ENCODE measurements at places on chromosomes 16 and 17.

- no peaks in the 10 kb centered on the region for H3K27me3 ChIP-seq
- DNase-seq, result no peak
- H3K27ac ChIP-seq, result no peak overlapping the region
- no peaks in the 10 kb centered on the region for H3K4me1 ChIP-seq
- no peak overlapping the region for H3K4me3 ChIP-seq
- no peaks in the 10 kb centered on the region for H3K36me3 ChIP-seq
These were observed 131.8 kb downstream of the UTP18 start for GRCh38 chr17:51391982-51392654.

DNA sequence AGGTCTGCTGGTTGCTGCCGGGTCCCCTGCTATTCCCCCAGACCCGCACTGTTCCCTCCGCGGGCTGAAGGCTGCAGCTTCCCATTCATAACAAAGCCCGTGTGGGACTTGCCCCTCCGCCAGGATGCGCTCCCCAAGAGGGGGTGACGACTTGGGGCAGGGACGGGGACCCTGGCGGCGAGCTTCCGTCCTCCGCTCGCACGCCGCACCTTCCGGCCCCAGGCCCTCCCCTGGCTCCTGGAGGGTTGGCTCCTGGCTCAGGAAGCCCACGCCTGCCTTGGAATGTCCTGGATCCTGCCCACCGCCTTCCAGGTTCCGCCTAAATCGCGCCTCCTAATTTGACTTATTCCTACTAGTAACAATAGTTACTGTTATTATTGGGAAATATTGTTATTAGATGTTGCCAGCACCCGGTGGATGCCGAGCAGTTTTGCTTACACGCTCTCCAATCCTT lies 1.1 kb upstream of the TFAP4 start:
- no peaks in the 10 kb centered on the region for H3K36me3 ChIP-seq
- H3K4me1 ChIP-seq, result peaks cover 10% of the 10 kb centered on the region
- no peak for DNase-seq
- no peaks in the 10 kb centered on the region for H3K27me3 ChIP-seq

GRCh38 chr17:53119773-53120172 lies 703.0 kb upstream of the KIF2B start:
- no peak for DNase-seq
- H3K36me3 ChIP-seq, result no peaks in the 10 kb centered on the region
- H3K27me3 ChIP-seq, result no peaks in the 10 kb centered on the region
- no peaks in the 10 kb centered on the region for H3K4me1 ChIP-seq
- H3K27ac ChIP-seq, result no peak overlapping the region
- H3K4me3 ChIP-seq, result no peak overlapping the region

- peaks cover 11% of the 10 kb centered on the region for H3K4me1 ChIP-seq
- no peak for DNase-seq
- H3K27ac ChIP-seq, result no peak overlapping the region
- H3K27me3 ChIP-seq, result no peaks in the 10 kb centered on the region
- no peaks in the 10 kb centered on the region for H3K36me3 ChIP-seq
- no peak overlapping the region for H3K4me3 ChIP-seq
These were observed 2.9 kb downstream of the CFAP97D1 start for GRCh38 chr17:43782913-43783680.

DNA sequence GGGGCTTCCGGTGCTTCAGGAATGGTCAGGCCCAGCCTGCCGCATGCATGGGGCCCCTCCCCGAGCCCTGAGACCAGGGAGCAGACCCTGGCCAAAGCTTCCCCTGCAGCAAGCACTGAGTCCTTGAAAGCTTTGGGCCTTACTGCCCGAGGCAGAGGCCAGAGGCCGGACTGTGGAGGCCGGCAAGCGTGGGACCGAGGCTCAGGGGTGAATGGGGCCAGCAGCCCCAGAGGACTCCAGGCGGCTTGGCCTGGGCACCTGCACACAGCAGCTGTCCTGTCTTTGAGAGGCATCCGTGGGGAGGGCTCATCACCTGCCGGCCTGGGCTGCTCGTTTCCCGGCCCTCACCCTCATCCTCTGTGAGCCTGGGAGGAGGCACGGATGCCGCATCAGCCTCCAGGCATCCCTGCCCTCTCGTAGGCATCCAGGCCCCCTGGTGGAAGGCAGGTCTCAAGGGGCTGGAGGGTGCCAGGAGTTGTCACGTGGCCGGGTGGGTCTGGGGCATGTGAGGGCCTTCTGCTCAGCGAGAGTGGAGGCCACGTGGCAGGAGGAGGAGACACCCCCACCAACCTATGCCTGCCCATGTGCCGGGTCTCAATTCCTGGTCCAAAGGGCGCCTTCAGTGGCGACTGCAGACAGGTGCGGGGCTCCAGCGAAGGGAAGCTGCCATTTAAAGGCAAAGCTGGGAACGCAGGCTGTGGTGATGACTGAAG lies 31.4 kb downstream of the CACNA1H start:
- no peaks in the 10 kb centered on the region for H3K4me1 ChIP-seq
- H3K27ac ChIP-seq, result no peak overlapping the region

- H3K27me3 ChIP-seq, result no peaks in the 10 kb centered on the region
- H3K36me3 ChIP-seq, result no peaks in the 10 kb centered on the region
- no peak for DNase-seq
- H3K27ac ChIP-seq, result no peak overlapping the region
- no peak overlapping the region for H3K4me3 ChIP-seq
- H3K4me1 ChIP-seq, result no peaks in the 10 kb centered on the region
These were observed 40.9 kb upstream of the MEOX1 start for GRCh38 chr17:43702637-43703036.
